Activated naive CD8-positive, alpha-beta T cell treated with anti-CD3 and anti-CD28 coated beads for 36 hours (primary cell): ENCODE measurements at places on chromosomes 7 and 10. TPM values are rescaled to one million over a fixed set of nuclear protein-coding genes. Genes with fewer than 3 reads are reported as not detected.

DNA sequence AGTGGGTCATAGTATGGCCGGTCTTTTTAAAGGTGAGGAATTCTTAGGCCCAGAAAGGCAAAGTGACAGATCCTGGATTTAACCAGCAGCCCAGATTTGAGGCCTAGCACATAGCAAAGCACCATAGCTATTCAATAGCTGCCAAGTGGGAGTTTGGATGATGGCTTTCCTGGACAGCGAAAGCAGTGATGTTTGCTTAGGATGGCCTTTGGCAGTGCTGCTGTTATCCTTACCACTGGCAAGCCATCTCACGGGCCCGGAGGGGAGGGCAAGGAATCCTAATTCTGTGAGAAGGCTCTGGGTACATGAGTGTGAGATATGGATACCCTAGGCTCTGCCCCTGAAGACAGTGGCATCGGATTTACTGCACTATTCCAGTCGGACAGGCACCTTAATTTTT, 50.4 kb downstream of the TCF7L2 start:
- no peak overlapping the region for H3K4me3 ChIP-seq
- peaks cover 50% of the 10 kb centered on the region for H3K27me3 ChIP-seq

AMZ1 gene
- total RNA-seq: not detected

DNA sequence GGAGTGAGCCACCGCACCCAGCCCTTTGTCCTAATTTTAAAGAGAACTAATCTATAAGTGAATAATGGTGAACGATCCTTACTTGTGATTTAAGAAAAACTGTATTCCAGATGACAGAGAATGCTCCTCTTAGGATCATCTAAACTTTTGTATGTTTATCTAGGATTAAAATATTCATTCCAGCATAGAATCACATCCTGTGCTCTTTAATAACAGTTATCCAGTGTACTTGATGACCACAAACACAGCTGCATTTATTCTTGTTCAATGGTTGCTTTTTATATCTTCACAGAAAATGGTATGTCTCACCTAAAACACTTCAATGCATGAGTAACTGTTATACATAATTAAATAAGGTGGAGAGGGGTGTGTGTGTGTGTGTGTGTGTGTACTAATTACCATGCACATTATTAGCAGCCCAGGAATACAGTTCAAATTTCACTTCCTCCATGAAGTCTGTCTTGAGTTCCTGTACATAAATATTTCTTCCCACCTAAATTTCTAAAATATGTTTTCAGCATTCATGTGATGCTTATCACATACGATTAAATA, 38.5 kb upstream of the SEMA3C start:
- H3K27me3 ChIP-seq: no peaks in the 10 kb centered on the region
- H3K27ac ChIP-seq: no peak overlapping the region
- H3K4me1 ChIP-seq: no peaks in the 10 kb centered on the region
- H3K4me3 ChIP-seq: no peak overlapping the region
- no peaks in the 10 kb centered on the region for H3K36me3 ChIP-seq
- no peak for DNase-seq

DNA sequence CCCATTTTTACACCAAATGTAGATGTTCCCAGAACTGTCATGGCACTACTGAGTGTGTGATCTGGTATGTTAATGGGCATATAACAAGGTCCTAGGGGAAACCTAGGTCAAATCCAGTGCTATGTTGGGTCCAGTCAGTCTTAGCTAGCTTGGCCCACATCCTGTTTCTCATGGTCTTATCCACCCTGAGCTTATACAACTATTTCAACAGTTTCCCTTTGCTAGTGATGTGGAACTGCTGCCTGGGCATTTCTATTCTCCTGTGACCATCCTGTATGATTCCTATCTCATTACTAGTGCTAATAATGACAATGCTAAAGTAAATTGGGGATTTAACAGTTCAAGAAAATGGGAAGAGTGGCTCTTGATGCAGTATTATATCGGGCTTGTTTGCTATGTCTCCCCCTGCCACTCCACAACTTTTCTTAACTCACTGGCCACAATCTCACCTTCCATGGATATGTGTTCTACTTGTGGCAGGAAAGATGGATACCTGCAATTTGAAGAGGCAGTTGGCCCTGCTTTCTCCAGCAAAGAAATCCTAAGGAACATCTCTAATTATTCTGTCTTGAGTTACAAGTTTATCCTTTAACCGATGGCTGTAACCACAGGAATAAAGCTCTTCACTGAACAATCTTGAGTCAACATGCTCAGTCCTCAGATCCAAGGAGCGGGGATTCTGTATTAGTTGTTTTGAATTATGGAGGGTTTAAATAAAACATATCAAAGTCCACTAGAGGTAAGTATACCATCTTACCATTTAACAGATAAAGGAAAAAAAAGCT, 707.8 kb downstream of the XPNPEP1 start:
- H3K4me3 ChIP-seq: no peak overlapping the region
- DNase-seq: no peak
- no peaks in the 10 kb centered on the region for H3K4me1 ChIP-seq
- H3K27ac ChIP-seq: no peak overlapping the region
- H3K27me3 ChIP-seq: no peaks in the 10 kb centered on the region
- no peaks in the 10 kb centered on the region for H3K36me3 ChIP-seq

OR2A1 gene
- total RNA-seq: not detected

MALRD1 gene
- 0.36 TPM for total RNA-seq

GRCh38 chr10:22251751-22252223, 34.0 kb upstream of the EBLN1 start:
- peak; percentile 64 for DNase-seq
- peak overlapping the region; percentile 91 for H3K4me3 ChIP-seq
- H3K27ac ChIP-seq: peak overlapping the region; percentile 97

SNX10 gene
- 33.0 TPM for total RNA-seq

SLC29A3 gene
- total RNA-seq: 4.3 TPM

DNA sequence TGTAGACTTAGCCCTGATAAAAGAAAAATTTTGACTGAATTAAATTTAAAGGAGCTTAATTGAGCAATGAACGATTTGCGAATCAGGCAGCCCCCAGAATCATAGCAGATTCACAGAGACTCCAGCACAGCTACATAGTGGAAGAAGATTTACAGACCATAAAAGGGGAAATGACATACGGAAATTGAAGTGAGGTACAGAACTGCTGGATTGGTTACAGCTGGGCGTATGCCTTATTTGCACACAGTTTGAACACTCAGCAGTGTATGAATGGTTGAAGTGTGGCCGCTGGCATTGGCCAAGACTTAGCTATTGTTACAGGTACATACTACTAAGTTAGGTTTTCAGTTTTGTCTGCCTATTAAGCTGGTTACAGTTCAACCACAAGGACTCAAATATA, 433.5 kb upstream of the CELF2 start:
- H3K4me1 ChIP-seq: no peaks in the 10 kb centered on the region
- H3K27me3 ChIP-seq: peaks cover 34% of the 10 kb centered on the region
- no peak overlapping the region for H3K27ac ChIP-seq
- DNase-seq: no peak
- H3K36me3 ChIP-seq: no peaks in the 10 kb centered on the region

- no peaks in the 10 kb centered on the region for H3K27me3 ChIP-seq
- no peak overlapping the region for H3K27ac ChIP-seq
- H3K4me1 ChIP-seq: no peaks in the 10 kb centered on the region
- H3K36me3 ChIP-seq: peaks cover 4% of the 10 kb centered on the region
- no peak for DNase-seq
These were observed 9.3 kb downstream of the FXYD4 start for GRCh38 chr10:43380610-43381222.

GRCh38 chr10:86536294-86536861, 14.8 kb upstream of the WAPL start:
- peak; percentile 50 for DNase-seq
- H3K27ac ChIP-seq: peak overlapping the region; percentile 75
- peak overlapping the region; percentile 63 for H3K4me3 ChIP-seq
- H3K27me3 ChIP-seq: no peaks in the 10 kb centered on the region
- H3K4me1 ChIP-seq: peaks cover 26% of the 10 kb centered on the region
